ENCODE measurements at places on chromosomes 4 and X. TPM values are rescaled to one million over a fixed set of nuclear protein-coding genes. Genes with fewer than 3 reads are reported as not detected.

Gene TMEM150C
- 0.78 TPM for polyA plus RNA-seq

Gene S100G
- polyA plus RNA-seq = not detected

Gene DUSP9
- not detected for polyA plus RNA-seq

Gene PABPC4L
- 0.17 TPM for polyA plus RNA-seq

Gene GPR101
- not detected for polyA plus RNA-seq
